ENCODE measurements at places on chromosomes 7 and 10.

DNA sequence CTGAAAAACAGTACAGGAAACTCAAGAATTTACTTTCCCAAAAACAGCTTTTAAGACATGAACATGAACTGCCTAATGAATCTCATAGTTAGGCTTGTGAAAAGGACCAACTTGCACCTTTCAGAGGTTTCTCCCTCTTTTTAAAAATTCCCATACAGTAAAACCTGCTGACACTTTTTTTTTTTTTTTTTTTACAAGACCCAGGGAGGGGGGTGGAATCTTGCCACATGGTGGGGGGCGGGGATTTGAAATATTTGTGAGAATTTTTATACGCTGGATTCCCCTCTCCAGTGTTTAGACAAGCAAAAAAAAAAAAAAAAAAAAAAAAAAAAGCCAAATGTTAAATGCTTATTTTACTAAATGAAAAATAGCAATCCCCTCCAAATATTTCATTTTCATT lies 57.4 kb downstream of the HIBADH start:
- DNase-seq = no peak

- no peak for DNase-seq
Measured at GRCh38 chr7:123096434-123096833, 100.9 kb upstream of the TAS2R16 start.

GRCh38 chr10:35150308-35150707 lies 23.7 kb downstream of the CREM start:
- no peak for DNase-seq

GRCh38 chr7:73896454-73896853 lies 35.5 kb downstream of the TMEM270 start:
- peak; percentile 65 for DNase-seq

DNA sequence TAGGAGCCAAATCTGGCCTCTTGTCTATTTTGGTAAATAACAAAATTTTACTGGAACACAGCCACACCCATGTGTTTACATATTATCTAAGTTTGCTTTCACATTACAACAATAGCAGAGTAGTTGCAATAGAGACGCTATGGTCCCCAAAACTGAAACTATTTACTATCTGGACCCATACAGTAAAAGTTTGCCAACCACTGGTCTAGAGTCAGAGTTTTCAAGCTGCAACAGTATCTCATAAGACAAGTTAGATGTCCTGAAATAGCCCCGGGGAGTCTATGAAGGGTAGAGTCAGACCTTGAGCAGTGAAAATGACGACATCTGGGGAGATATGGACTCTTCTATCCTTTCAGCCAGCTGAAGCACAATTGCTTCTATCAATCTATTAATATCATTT lies 74.2 kb downstream of the CTNNA3 start:
- DNase-seq = no peak

DNA sequence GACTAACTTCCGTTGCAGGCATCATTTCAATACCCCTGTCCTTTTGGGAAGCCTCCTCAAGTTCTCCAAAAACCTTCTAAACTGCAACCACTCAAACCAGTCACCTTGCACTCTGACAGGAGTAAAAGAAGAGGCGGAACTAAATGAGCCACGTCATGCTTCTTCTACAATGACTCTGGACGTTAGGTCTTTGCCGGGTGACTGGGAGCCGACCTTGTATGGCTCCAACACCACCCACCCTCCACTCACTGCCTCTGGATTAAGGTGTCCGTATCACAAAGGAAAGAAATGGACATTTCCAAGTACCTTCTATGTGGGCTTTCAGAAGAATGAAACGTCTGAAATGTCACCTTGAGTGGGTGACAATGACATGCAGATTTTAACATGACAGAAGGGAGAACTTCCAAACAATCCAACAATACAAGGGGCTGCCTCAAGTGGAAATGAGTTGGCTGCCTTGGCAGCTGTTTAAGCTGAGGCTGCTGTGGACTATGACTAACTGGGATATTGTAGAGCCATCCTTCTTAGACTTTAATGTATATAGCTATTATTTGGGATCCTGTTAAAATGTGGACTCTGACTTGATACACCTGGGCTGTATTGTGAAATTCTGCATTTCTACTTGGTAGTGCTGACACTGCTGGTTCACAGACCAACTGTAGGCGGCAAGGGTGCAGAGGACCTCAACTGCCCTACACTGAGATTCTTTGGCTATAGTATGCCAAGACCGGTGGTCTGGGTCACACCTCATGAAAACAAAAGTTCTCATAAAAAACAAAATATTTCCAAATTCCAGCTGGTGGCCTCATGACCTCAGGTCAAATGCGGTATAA lies 33.8 kb upstream of the PDLIM1 start:
- DNase-seq = no peak

DNA sequence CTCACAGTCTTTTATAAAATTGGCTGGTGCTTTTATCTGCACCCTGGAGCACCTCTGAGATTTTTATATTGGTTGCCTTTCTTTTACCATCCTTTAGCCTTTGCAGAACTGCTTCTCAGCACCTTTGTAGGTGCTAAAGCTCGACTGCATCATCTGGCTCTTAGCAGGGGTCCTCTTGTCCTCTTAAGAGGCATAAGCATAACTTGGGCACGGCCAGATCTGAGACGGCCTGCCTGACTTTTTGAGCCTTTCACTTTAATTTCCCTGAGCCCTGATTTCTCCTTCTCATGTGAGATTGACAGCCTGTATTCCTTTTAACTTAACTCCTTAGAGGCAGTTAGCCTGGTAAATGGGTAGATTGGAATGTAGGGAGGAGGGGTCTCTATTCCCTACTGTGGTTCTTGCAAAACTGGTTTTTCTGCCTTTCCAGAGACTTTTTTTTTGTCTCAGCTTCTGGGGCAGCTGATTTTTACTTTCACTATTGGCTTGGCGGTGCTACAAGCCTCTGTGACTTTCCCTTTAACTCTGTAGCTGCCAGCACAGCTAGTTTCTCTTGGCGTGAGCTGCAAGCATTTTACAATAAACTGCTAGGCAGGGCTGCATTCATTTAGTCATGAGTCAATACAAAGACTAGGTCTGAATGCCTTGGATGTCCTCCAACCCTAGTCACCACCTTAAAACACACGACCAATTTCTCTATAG lies 24.0 kb downstream of the ZPBP start:
- peak; percentile 5 for DNase-seq

GRCh38 chr7:151204383-151205032 lies 5.8 kb downstream of the H2BK1 start:
- DNase-seq = no peak

DNA sequence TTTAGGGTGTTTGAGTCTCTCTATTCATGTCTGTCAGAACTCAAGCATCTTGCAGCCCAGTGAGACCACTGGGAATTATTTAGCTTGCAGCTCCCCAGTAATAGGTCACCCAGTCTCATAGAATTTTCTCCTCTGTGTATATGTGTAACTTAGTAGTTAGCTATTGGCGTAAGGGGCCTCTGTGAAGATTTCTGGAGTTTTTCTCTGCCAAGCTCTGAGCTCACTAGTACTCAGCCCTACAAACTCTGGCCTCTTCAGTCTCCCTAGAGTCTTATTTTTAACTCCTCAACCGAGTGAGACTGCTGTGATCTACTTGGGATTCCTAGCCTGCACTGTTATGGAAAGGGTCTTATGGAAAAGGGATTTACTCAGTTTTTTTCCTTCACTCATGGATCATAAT lies 90.2 kb downstream of the PPP1R9A start:
- no peak for DNase-seq

DNA sequence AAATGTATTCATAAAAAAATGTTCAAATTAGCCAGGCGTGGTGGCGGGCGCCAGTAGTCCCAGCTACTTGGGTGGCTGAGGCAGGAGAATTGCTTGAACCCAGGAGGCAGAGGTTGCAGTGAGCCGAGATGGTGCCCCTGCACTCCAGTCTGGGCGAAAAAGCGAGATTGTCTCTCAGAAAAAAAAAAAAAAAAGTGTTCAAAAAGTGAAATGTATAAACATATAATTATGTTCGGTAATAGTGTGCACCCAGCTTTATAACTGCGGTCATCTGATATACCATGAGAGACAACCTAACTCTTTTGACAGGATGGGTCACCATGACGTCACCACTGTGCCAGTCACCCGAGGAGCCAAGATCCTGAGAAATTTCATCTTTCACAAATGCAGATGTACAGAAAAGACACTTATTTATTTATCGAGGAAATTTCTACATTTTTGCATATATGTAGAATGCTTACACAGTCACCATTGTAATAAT lies 594 bp upstream of the RP9 start:
- no peak for DNase-seq

GRCh38 chr7:121166916-121167315 lies 161.9 kb upstream of the WNT16 start:
- no peak for DNase-seq

- no peak for DNase-seq
Measured at GRCh38 chr10:72688208-72688651, 3.7 kb upstream of the MCU start.

GRCh38 chr7:158061026-158061630 lies 526.5 kb downstream of the PTPRN2 start:
- no peak for DNase-seq

DNA sequence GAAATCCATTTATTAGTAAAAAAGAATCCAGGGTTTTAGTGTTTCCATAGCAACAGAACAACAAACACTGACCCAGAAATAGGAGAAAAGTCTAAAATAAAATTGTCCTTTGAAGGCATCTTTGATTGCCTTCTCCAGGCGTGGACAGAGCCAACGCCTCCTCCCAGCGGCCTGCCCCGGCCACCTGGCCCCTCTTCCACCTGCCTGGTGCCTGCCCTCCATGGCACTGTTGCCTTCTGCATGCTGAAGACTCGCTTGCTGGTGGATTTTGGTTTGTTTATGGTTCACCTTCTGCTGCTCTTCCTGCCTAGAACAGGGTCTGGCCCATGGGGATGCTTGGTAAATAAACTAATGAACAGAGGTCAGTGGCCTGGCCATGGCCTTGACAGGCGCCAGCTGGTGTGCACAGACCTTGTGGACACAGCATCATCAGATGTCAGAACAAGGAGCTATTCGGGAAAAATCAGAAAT lies 107.4 kb downstream of the DYNC2I1 start:
- no peak for DNase-seq

Data from GM13977 (cell line).